ENCODE measurements at places on chromosomes 16 and 17. TPM values are rescaled to one million over a fixed set of nuclear protein-coding genes. Genes with fewer than 3 reads are reported as not detected.

The SCARF1 gene
- polyA plus RNA-seq: 7.1 TPM

GRCh38 chr16:50634947-50635346, 46.2 kb downstream of the SNX20 start:
- DNase-seq: no peak

The MINK1 gene
- 25.4 TPM for polyA plus RNA-seq

DNA sequence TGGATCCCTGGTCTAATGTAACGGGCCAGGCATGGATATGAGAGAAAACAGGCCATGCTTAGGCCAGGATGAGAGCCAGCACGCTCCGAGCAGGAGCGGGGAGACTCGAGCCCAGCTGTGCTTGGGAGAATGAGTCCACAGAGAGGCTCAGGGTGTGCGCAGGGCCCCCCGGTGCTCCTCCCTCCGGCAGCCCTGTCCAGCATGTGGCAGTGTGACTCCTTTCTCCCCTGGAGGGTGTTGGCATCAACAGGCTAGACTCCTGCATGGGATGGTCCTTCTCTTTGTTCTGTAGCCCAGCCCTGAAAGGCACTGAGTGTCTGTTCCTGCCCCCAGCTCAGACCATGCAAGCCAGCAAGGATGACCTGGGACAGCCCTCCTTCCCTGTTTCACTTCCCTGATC, 23.4 kb downstream of the PGS1 start:
- DNase-seq: no peak

The COL1A1 gene
- polyA plus RNA-seq: 3,500 TPM

Measured in forelimb muscle (tissue), 1 donor.